ENCODE measurements at places on chromosomes 7 and 10.

- peak; percentile 41 for DNase-seq
Measured at GRCh38 chr7:39741942-39742623, 118.7 kb downstream of the RALA start.

DNA sequence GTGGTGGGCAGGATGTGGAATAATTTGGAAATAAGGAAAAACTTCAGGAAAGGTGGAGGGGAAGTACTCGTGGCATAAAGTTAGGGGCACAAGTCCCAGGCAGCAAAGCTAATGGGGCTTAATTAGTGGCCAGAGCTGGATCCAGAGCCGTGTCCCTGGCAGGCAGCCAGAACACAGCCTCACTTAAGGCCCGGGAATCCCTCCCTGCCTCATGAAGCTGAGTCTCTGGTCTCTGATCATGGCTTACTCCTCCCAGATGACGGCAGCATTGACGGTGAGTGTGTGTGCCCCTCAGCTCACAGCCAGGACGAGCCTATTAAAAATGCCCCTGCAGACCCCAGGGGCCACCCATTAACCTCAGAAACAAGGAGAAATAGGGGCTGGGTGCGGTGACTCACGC is 48.2 kb upstream of the NPTX2 start:
- DNase-seq, result peak; percentile 5

DNA sequence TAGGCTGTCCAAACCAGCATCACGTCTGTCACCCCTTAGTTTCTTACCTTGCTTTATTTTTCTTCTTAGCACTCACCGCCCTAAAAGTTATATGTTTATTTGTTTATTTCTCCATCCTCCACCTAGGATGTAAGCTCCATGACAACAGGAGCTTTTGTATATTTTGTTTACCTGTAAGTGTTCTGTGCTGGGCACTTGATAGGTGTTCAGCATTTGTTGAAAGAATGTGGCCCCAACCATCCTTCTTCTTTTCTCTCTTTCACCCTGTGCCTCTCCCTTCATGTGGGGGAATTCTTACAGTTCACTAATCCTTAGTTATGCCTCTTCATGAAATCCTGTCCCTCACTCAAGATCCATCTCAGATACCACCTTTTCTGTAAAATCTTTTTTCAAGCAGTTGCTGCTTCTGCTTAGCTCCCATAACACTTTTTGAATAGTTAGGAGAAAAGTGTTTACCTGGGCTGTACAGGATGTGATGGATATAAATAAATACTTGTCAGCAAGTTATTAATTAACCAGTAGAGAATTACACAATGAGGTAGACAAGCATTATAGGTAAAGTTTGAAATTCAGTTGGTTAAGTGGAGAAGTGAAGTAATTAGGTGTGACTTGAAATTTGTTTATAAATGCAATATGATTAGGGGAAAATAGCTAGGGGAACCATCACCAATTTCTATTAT is 9.7 kb downstream of the AHR start:
- DNase-seq, result no peak

GRCh38 chr7:159218607-159219006 is 73.9 kb upstream of the VIPR2 start:
- DNase-seq, result no peak

GRCh38 chr7:152313217-152313616 is 122.6 kb downstream of the KMT2C start:
- no peak for DNase-seq

DNA sequence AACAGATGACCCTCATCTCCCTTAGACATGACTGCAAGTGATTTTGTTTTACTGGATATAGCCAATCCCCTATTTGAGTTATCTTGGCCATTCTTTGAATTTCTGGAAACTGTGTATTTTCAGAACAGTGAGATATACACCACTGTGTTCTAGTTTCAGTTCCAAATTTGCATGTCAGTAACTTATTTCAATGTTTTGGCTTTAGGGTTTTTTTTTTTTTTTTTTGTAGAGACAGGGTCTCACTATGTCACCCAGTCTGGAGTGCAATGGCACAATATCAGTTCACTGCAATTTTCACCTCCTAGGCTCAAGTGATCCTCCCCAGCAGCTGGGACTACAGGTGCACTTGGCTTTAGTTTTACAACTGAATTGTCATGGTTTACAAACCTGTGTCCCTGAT is 67.2 kb downstream of the ATAD1 start:
- no peak for DNase-seq

DNA sequence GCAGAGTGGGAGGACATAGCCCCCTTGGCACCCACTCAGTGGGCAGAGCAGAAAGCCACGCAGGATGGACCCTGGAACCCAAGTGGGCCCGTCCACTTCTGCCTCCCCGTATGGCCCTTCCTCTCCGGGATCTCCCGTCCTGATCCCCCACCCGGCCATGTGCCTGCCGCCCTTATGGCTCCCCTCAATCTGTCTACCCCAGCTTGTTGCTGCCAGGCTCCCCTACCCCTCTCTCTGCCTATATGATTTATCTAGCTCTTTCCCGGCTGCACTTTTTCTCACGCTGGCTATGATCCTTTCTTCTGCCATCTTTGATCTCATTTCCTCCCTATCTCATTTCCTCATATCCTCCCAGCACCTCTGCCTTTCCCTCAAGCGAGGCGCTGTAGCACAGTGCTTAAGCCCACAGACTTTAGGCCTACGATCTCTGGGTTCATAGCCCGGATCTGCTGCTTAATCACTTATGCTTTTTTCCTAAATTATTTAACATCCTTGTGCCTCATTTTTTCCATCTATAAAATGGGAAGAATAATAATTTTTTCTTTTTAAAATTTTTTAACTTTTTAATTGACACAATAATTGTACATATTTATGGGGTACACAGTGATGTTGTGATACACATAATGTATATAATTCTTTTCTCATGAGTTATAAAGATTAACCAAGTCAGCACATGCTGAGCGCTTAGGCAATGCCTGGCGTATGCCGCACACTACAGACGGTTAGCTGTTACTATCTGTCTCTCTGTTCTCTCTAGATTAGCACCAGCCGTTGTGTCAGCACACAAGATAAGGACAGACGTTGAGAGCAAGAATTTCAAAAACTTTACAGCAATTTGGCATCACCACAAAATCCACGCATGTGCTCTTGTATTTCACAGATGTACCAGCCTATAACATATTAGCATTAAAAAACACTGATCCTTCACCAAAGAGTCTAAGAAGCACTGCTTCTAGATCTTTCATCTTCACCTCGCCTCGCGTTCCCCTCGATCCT is 18.1 kb downstream of the KCNH2 start:
- no peak for DNase-seq

DNA sequence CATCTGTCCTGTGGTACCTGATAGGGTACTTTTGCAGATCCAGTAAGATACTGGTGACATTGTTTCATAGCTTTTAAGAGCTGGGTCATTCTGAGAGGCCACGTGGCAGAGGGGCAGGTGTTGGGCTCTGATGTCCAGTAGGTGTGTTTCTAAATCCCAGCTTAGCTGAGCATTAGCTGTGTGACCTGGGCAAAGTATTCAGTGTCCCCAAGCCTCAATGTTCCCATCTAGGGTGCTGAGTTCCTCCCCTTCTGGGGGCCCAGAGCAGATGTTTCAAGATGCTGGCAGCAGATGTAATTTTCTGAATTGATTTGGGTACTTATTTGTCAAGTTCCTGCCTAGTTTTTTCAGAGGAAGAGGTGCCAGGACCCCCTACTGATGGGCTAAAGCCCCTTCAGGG is 52.9 kb downstream of the NEURL1 start:
- no peak for DNase-seq

- no peak for DNase-seq
Measured at GRCh38 chr10:61639952-61640351, 22.8 kb upstream of the CABCOCO1 start.

DNA sequence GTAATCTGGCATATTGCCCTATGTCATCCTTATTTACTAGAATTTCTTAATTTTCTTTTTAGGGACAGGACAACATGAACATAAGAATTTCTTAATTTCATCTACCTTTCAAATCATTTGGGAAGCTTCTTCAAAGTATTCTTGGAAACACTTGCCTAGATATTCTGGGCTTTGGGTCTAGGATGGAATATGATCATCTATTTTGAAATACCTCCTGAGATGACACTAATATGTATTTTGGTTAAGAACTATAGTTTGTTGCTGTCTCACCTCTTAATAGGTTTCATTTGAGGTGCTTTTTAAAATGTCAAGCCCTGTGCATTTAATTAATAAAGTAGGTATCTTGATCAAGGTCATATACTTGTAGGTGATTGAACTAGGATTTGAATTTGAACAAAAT is 49.1 kb downstream of the SEPTIN7 start:
- no peak for DNase-seq

DNA sequence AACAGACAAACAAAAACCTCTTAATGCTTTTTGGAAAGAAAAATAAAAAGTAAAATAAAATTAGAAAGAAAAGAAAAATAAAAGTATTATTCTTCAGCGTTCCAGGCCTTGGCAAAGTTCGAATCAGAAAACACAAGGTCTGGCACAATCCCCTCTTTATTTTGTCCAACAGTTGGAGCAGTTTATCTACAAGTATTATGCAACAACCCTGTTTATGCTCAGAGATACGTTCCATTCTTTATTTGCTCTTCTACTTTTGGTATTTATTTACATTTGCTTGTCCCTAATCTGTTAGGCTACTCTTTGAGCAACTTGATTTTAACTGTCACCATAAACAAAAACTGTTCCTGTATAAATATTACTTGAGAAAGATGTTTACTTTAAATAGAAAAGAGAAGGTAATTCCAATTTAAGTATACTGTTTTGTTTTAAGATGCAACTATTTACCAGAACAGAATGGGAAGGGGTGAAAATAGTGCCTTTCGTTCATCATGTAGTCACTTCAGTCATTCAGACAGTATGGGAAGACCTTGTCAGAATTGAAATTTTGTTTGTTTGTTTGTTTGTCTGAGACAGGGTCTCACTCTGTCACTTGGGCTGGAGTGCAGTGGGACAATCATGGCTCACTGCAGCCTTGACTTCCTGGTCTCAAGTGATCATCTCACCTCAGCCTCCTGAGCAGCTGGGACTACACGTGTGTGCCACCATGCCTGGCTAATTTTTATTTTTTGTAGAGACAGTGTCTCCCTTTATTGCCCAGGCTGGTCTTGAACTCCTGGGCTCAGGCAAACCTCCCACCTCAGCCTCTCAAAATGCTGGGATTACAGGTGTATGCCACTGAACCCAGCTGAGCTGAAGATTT is 5.7 kb downstream of the PDK4 start:
- no peak for DNase-seq

GRCh38 chr7:34758111-34758601 is 100.1 kb downstream of the NPSR1 start:
- no peak for DNase-seq

- DNase-seq, result peak; percentile 75
Measured at GRCh38 chr10:60906411-60906810, 37.6 kb downstream of the RHOBTB1 start.

DNA sequence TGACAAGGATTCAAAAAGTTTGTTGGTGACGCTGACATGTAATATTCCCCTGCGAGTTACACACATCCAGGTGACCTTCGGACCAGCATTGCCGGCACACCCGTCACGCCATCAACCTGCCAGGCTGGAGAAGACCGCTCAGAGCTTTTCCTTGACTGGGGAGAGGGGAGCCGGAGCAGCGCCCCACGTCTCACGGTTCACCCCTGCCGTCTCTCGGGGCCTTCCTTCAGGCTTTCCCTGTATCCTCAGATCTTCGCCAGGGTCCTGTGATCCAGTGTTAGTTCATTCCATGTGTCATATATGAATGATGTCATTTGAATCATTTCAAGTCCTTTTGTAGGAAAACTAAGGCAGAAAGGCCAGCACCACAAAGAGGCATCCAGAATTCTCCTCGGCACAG is 127.8 kb downstream of the MGMT start:
- DNase-seq, result no peak

GRCh38 chr7:139725858-139726484 is 51.8 kb downstream of the HIPK2 start:
- DNase-seq, result no peak

DNA sequence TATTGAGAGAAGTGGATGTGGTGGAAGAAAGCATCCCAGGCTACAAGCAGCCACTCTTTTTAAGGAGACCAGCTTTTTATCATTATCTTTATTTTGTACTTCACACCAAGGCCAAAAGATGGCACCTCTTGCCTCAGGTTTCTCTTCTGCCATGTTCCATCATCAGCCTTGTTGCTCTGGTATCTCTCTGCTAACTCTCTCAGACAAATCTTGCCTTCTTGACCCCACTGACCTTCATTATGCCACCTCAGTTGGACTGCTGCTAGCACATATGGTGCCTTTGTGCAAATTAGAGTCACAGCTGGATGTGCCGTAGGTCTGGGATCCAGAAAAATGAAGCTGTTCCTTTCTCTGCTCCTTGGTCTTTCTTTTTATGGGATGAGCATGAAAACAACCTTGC is 47.1 kb upstream of the DYNC1I1 start:
- peak; percentile 63 for DNase-seq

- DNase-seq, result no peak
Measured at GRCh38 chr10:97861097-97861750, 11.6 kb downstream of the GOLGA7B start.

- peak; percentile 37 for DNase-seq
Measured at GRCh38 chr7:24812305-24812945, 55.2 kb upstream of the GSDME start.

GRCh38 chr10:13100349-13101294 is 659 bp downstream of the OPTN start:
- peak; percentile 53 for DNase-seq

- peak; percentile 7 for DNase-seq
Measured at GRCh38 chr7:19101472-19101871, 16.0 kb downstream of the TWIST1 start.

GRCh38 chr10:7872041-7872442 is 53.7 kb downstream of the TAF3 start:
- peak; percentile 63 for DNase-seq

DNA sequence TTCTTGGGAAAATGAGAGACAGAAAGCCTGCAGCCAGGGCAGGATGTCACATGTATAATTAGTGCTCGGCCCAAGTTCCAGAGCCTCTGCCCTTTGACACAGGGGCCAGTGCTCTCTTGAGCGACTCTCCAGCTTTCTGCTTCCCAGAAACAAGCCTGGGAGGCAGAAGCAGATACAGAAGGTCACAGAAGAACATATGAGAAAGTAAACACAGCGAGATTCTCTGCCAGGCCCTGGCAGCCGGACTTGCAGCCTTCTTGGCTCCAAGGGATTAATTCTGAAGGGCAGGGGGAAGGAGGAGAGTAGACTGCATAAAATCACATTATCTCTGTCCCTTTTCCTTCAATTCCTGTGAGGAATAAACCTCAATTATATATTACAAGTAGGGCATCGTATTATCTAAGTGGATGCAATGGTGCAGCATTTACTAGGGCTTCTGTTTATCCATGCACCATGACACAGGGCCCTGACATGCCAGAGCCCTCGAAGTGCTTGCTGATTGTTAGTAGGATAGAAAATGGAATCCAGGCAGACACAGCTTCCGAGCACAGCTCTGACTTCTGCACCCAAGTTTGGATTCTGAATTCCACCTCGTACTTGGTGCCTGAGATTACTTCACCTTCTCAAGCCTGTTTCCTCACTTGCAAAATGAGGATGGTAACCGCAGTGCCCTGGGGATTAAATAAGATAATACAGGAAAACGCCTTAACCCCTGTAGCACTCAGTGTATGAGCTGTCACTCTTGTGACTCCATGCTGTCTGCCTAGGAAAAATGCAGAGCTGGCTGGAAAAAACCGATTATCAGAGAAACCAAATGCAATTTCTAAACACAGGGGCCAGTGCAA is 536.5 kb downstream of the TNS3 start:
- no peak for DNase-seq

- no peak for DNase-seq
Measured at GRCh38 chr7:18289788-18290187, 205.8 kb upstream of the HDAC9 start.
